ENCODE measurements at places on chromosomes 1 and 21.

DNA sequence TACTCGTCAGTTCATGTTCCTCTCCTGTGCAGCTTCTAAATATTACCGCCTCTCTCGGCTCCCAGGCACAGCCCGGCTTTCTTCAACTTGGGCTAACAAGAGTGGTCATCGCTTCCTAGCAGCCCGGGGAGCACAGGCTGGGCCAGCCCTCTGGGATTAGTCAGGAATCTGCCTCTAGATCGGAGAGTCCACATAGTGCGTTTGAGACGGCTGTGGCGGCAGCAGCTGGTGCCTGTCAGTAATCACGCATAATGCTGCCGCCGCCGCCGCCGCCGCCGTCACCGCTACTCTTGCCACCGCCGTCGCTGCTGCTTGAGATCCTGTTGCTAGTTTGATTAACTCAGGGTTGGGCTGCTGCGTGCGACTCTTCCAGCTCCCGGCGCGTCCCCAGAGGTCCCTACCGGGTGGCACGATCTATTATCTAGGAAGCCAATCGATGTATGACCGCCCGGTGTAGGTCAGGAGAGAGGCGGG is at the start of gene RXRG:
Gene RXRG (minus strand): TSS at position 230 of the 474 bp plus-strand sequence. CDS start 233 bp downstream, outside the sequence.
- DNase-seq: no peak

DNA sequence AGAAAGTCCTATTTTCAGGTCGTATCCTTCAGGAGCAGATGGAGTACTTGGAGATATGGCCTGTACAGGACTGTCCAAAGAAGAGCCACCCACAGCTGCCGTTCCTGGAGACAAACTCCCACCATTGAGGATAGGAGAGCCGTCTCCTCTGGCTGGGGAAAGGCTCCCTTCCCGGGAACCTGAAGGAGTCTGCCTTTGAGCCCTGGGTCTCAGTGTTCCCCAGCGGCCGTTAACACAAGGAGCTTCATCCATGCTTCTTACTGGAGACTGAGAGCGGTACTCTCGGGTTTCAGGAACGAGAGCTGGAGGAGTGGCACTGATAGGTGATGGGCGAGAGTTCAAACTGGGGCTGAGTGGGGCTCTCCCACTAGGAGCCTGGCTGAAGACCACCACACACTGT is 14.4 kb upstream of the CPLANE2 start:
- DNase-seq: no peak

GRCh38 chr1:9809100-9809510 is 14.7 kb downstream of the CLSTN1 start:
- DNase-seq: no peak

GRCh38 chr1:191685669-191686068 is 472.6 kb upstream of the RGS18 start:
- DNase-seq: no peak

GRCh38 chr1:48470481-48470855 is 1.5 kb downstream of the SPATA6 start:
- DNase-seq: no peak

GRCh38 chr1:184404727-184405027 is 17.8 kb downstream of the C1orf21 start:
- no peak for DNase-seq

GRCh38 chr1:8122477-8123407 is 96.6 kb upstream of the ERRFI1 start:
- DNase-seq: no peak

GRCh38 chr1:42841440-42842147 is 4.8 kb upstream of the ZNF691 start:
- no peak for DNase-seq

- no peak for DNase-seq
Observed at GRCh38 chr1:89286549-89287180, 14.0 kb upstream of the GBP5 start.

- DNase-seq: no peak
Observed at GRCh38 chr21:34602061-34602460, 12.9 kb downstream of the RCAN1 start.

GRCh38 chr1:53732912-53733317 is 6.0 kb downstream of the GLIS1 start:
- DNase-seq: no peak

- no peak for DNase-seq
Observed at GRCh38 chr1:169623132-169623926, 6.6 kb downstream of the SELP start.

DNA sequence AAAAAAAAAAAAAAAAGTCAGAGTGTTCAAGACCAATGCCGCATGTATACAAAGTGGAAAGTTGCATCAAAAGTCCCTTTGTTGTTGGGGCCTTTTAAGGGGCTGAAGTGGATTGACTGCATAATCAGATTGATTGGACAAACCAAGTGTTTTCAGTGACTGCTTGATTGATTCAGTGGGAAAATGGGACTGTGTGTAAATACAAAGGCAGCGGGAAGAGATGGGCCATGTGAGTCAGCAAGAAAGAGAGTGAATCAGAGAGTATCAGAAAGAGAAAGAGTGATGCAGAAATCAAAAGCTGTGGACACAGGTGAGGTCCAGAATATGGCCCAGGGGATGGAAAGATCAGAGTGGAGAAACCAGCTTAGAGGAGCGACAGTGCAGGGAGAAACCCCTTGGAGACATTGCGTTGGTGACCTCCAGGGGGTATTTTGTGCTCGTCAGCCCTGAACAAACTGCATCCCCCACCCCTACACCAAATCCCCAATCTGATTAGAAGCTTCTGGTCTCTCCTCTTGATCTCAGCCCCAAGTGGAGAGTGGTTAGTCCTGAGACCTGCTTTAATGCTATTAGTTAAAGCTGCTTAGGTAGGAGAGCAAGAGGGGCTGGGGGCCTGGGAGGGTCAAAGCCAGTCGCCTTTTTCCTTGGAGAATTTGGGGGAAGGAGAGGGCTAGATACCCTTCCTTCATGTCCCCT is 5.1 kb upstream of the ETV3L start:
- no peak for DNase-seq

GRCh38 chr1:168498956-168499687 is 44.7 kb downstream of the XCL2 start:
- no peak for DNase-seq

GRCh38 chr1:76864383-76864782 is 2.9 kb upstream of the ST6GALNAC5 start:
- DNase-seq: no peak

Data from iPS DF 6.9 (cell line).